Endothelial cell of umbilical vein (primary cell): ENCODE measurements at places on chromosomes 1 and 21. TPM values are rescaled to one million over a fixed set of nuclear protein-coding genes. Genes with fewer than 3 reads are reported as not detected.

DNA sequence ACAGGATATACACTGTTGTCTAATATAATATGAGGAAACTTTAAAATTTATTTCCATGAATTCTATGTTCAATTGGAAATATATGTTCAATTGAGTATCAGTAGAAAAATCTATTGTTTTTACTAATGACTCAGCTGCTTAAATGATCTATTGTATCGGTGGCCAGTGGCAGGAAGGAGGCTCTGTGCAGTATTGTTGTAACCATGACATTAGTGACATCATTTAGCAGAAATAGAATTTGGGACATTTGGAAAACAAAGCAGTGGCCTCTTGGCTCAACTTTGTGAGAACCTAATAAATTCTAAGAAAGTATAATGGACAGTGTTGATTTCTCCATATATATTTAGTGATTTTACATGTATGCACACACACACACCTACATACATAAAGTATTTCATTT is 257.4 kb downstream of the PDE4B start:
- peaks cover 6% of the 10 kb centered on the region for H3K4me1 ChIP-seq
- H3K4me3 ChIP-seq, result no peak overlapping the region
- no peaks in the 10 kb centered on the region for H3K27me3 ChIP-seq
- no peak for DNase-seq

GRCh38 chr1:222095606-222096475 is 354.0 kb upstream of the DUSP10 start:
- H3K27me3 ChIP-seq, result no peaks in the 10 kb centered on the region
- H3K4me3 ChIP-seq, result no peak overlapping the region
- H3K4me1 ChIP-seq, result no peaks in the 10 kb centered on the region
- peak; percentile 24 for DNase-seq
- H3K27ac ChIP-seq, result no peak overlapping the region

- no peak overlapping the region for H3K4me3 ChIP-seq
- H3K36me3 ChIP-seq, result no peaks in the 10 kb centered on the region
- no peak for DNase-seq
- H3K27ac ChIP-seq, result no peak overlapping the region
- no peaks in the 10 kb centered on the region for H3K27me3 ChIP-seq
Observed at GRCh38 chr1:65079941-65080340, 68.1 kb upstream of the AK4 start.

- H3K4me1 ChIP-seq, result no peaks in the 10 kb centered on the region
- H3K27ac ChIP-seq, result no peak overlapping the region
- H3K4me3 ChIP-seq, result no peak overlapping the region
- no peaks in the 10 kb centered on the region for H3K27me3 ChIP-seq
- no peaks in the 10 kb centered on the region for H3K36me3 ChIP-seq
- no peak for DNase-seq
Observed at GRCh38 chr1:227938911-227939790, 8.6 kb downstream of the WNT9A start.

- H3K4me3 ChIP-seq, result no peak overlapping the region
- H3K27me3 ChIP-seq, result no peaks in the 10 kb centered on the region
- H3K36me3 ChIP-seq, result no peaks in the 10 kb centered on the region
- H3K4me1 ChIP-seq, result no peaks in the 10 kb centered on the region
- no peak for DNase-seq
Observed at GRCh38 chr1:97875996-97876395, 44.8 kb downstream of the DPYD start.

- H3K4me3 ChIP-seq, result no peak overlapping the region
- no peaks in the 10 kb centered on the region for H3K4me1 ChIP-seq
- no peak overlapping the region for H3K27ac ChIP-seq
- DNase-seq, result no peak
Observed at GRCh38 chr1:6893388-6893787, 108.1 kb downstream of the CAMTA1 start.

The EBNA1BP2 gene
- total RNA-seq, result 104 and 105 TPM in 2 replicates

The KRTAP13-2 gene
- total RNA-seq, result not detected in 2 replicates

The VHLL gene
- total RNA-seq, result 0.73 TPM in 1 of 2 replicates, not detected in the other

The NHLH1 gene
- 0.16 and 0.46 TPM in 2 replicates for total RNA-seq

The TEX38 gene
- total RNA-seq, result not detected in 2 replicates

The OR6K3 gene
- total RNA-seq, result not detected in 2 replicates
